SK-MEL-5 (cell line): ENCODE measurements at places on chromosomes 5 and 9. TPM values are rescaled to one million over a fixed set of nuclear protein-coding genes. Genes with fewer than 3 reads are reported as not detected.
A peak's percentile ranks its signal among the peaks of the same experiment; 100 is the strongest.

SURF6 gene
- 28.7 and 32.3 TPM in 2 replicates for total RNA-seq

PCDHGA11 gene
- 0.21 and 0.58 TPM in 2 replicates for total RNA-seq

PCDHA9 gene
- total RNA-seq = 0.05 TPM in 1 of 2 replicates, not detected in the other

TTLL11 gene
- total RNA-seq = 1.4 and 1.6 TPM in 2 replicates

GRCh38 chr9:98607152-98607551 lies 101.6 kb downstream of the GABBR2 start:
- DNase-seq = no peak

- no peak for DNase-seq
Measured at GRCh38 chr5:149049371-149049781, 13.5 kb downstream of the SH3TC2 start.

DNA sequence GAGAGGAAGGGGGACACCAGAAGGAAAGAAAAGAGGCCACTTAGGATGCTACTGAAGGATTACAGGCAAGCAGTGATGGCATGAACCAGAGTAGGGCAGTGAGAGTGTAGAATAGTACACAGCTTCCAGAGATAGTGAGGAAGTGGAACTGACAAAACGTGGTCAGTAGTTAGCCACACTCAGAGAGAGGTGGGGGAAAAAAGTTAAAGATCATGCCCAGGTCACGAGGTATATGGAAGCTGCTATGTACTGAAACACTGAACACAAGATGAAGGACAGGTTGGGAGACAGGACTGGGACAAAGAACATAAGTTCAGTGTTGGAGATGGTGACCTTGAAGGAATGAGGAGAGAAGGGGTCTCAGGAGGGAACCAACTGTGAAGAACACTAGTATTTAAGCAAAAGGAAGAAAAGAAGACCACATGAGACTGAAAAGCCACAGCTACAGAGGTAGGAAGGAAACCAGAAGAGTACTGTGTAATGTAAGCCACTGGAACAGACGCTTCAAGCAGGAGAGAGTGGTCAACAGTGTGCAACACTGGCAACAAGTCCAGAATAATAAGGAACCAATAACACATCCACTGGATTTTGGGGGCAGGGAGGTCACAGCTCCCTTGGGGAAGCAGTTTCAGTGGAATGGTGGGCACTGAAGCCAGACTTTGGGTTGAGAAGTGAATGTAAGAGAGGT lies 45.5 kb downstream of the ELL2 start:
- DNase-seq = no peak

- DNase-seq = no peak
Measured at GRCh38 chr9:99732715-99733114, 89.0 kb upstream of the NR4A3 start.

DNA sequence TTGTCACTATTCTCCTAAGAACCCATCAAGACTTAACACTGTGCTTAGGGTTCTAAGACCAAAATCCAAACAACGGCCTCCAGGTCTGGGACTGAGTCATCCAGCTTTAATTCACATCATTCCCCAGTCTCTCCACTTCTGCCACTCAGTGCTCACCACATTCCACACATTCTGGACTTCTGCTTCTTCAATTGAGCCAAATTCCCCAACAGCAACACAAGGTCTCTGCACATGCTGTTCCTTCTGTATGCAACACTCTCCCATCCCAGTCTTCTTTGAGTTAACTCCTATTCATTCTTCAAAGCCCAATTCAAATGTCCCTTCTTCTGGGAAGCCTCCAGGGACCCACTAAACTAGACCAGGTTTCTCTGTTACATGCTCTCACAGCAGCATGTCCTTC lies 97.8 kb downstream of the GPR21 start:
- DNase-seq = no peak

DNA sequence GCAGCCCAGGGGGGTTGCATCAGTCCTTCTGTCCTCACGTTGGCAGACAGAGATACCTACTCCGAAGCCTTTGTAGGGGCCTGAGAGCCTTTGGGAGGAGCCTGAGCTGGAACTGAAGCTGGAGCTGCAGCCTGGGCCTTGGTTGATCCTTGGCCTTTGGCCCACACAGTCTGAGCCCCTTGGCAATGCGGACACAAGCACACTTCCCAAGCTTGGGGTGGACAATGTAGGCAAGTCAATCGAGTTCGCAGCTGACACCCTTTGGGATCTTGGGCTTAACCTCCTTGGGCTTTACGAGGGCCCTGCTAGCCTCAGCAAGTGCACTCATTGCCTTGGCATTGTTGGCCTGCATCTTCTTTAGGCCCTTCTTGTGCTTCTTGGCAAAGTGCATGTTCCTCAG lies 5.9 kb downstream of the CSNK1A1 start:
- no peak for DNase-seq

- no peak for DNase-seq
Measured at GRCh38 chr5:82480331-82480730, 202.2 kb upstream of the RPS23 start.

- no peak for DNase-seq
Measured at GRCh38 chr9:130919559-130920145, 19.4 kb downstream of the FIBCD1 start.

DNA sequence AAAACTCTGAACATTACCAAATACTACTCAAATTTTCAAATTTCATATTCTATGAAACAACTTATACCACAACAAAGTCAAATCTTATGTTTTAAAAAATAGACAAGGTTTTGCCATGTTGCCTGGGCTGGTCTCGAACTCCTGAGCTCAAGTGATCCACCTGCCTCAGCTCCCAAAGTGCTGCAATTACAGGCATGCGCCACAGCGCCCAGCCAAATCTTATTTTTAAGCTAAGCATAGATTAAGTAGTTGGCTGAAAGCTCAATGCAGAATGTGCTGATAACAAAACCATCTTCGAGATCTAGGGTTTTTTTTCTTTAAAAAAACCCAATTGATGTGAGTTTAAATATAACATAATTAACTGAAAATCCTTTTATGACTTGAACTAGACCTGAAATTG lies 6.4 kb downstream of the LMBRD2 start:
- DNase-seq = no peak

DNA sequence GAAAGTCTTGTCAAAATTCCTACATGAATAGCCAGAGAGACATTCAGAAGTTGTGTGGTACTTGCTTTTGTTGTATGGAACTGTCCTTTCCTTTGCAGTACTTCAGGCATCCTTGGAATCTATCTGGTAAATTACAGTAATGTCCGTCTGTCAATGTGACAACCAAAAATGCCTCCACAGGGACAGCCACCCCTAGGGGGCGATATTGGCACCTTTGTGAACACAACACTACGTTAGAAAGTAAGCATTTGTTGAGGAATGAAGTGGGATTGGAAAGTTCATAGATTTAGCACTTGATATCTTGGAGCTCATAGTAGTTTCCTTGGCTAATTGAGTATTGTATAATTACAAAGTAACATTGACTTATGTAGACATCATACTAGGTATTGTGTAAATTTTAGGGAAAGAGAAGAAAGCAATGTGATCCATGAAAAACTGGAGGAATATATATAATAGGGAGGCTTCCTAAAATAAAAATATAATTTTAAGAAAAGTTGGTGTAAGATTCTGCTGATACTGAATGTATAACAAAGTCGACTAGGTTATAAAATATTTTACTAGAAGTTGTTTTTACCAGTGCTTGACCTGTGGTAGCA lies 32.7 kb downstream of the TMEFF1 start:
- DNase-seq = peak; percentile 90

DNA sequence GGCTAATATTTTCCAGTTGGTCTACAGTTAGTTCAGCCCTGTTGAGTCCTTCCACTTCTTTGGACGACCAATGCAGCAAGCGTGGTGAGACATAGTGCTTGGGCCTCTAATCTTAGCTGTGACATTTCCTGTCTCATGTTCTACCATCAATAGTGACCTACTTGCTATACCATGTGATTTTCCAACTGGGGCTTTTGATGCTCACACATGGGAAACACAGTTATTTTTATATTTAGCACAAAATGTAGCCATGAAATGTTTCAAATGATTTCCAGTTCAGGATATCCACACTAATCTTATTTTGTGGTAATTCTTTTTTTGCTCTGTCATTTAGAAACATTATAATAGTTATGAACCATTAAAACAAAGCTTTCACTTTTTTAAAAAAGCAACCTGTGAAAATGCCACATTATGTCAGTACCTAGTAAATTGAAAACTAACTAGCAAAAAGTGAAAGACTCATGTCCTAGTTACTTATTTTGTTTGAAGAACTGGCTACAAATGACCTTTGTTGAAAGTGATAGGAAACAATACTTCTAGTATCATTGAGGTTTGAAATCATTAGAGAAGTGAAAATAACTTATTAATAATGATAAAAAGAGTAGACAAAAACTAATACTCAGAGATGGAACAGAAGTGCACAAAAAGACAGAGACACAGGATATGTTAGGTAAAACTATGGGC lies 18.3 kb downstream of the MARCHF3 start:
- DNase-seq = peak; percentile 38
